ENCODE measurements at places on chromosomes 6 and 20.

DNA sequence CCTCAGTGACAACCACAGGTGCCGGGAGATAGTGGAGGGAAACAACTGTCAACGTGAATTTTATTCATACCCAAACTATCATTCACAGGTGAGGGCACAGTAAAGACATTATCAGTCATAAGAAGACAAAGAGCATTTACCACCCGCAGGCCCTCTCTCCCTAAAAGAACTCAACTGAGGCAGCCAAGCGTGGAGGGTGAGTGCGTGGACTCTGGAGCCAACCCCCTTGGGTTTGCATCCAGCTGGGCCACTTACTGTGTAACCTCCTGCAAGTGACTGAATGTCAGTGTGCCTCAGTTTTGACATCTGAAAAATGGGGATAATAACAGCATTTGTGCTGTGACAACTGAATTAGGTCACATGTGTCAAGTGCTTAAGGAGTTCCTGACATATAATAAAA, 70.6 kb upstream of the KCNK16 start:
- no peak for DNase-seq

- no peak for DNase-seq
These were observed 182.7 kb upstream of the OLIG3 start for GRCh38 chr6:137676888-137677287.

DNA sequence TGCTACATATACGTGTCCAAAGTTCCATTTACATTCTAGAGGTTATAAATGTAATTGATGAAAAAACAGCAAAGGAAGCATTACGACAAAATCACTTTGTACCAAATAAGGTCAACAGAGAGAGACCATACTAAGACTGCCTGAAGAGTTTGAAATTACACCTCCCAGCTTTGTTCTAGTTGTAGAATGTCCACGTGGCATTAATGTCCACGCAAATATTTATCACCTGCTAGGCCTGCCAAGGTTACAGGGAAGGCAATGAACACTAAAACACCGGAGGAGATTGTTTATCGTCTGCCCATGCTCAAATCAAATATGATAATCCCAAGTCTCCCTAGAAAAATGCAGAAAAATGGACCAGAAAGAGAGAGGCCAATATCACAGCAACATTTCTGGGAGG, 6.2 kb downstream of the RALGAPA2 start:
- DNase-seq: no peak

- no peak for DNase-seq
These were observed 1192.3 kb upstream of the GJE1 start for GRCh38 chr6:140940251-140940925.

- DNase-seq: no peak
These were observed 151.4 kb downstream of the ID4 start for GRCh38 chr6:19988555-19988954.
